Erythroblast (primary cell): ENCODE measurements at places on chromosomes 7 and 10.

GRCh38 chr10:58517081-58517480 is 4.4 kb downstream of the BICC1 start:
- no peak for DNase-seq

DNA sequence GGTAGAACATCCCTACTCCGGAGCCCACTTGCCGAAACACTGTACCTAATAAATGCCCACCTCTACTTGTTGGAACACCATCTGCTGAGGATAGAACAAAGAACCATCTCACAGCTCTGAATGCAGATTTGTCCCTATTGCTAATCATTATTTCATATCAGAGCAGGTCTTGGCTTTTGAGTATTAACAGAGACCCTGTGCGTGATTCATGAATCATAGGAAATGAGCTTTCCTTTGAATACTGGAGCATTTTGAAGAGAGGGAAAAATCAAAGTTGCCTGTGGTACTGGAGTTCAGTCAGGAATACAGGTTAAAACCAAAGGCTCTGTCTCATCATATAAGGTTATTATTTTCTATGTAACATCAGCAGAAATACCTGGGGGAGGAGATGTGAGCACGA is 1132.3 kb downstream of the XPNPEP1 start:
- DNase-seq, result no peak

- DNase-seq, result no peak
Measured at GRCh38 chr7:75965617-75966016, 28.8 kb downstream of the TMEM120A start.

DNA sequence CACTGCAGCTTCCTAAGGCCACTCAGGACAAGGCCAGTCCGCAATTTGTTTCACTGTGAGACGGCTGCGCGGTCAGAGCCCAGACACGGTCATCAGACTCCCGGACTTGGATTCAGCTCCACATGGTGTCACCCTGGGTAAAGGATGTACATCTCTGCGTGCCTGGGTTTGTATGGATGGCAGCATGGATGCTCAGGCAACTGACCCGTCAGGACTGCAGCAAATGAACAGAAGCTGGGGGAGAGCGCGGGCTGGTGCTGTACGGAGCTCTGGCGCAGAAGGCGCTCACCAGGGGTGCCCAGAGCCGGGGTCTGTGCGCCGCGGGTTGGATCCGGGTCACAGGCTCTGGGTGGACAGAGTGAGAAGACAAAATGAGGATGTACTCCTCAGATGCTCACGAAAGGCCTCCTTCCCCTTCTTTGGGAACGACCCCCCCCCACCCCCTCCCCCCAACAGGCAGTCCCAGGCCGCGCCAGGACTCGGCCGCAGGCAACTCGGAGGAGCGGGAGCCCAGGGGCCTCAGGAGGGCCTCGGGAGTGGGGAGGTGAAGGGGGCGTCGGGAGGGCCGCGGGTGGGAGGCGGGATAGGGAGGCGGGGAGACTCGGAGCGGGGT is 92.4 kb downstream of the CXCL12 start:
- DNase-seq, result no peak

DNA sequence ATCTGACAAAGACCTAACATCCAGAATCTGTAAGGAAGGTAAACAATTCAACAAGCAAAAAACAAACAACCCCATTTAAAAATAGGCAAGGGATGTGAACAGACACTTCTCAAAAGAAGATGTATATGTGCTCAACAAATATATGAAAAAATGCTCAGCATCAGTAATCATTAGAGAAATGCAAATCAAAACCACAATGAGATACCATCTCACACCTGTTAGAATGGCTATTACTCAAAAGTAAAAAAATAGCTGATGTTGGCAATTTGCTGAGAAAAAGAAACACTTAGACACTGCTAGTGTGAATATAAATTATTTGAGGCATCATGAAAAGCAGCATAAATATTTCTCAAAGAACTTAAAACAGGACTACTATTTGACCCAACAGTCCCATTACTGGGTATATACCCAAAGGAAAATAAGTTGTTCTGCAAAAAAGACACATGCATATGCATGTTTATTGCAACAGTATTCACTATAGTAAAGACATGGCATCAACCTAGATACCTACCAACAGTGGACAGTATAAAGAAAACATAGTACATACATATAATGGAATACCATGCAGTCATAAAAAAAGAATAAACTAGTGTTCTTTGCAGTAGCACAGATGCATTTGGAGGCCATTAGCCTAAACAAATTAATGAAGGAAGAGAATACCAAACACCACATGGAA is 980.1 kb downstream of the KCNMA1 start:
- no peak for DNase-seq

DNA sequence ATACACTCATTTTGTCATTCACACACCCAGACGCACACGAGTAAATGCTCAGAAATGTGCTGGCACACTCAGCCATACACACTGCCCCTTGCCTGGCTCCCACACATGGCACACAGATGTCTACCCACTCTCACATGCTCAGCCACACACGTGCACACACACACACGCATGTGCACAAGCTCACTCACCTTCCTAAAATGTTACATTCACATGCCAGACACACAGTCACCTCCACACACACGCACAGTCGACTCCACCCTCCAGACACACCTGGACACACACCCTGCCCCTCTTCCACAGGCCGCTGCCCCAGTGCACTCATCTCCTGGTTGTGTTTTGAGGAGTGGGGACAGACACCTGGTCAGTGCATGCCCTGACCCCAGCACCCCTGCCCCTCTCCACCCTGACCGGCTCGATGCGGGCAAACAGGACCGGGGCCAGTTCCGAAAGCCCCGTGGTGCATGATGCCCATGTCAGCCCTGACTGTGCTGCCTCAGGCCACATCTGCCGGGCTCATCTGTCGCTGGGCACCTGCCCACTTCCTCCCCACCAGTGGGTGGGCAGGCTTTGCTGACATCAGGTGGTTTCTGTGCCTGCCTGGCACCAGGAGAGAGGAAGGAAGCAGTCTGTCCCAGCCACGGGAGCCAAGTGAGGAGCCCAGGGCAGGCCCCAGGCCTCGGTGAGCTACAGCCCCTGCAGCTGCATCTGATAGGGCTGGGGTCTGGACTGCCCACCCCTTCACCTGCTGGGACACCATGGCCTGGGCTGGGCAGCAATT is 84.9 kb upstream of the ZNF716 start:
- DNase-seq, result no peak
